ENCODE measurements at places on chromosomes 4 and X.
A peak's percentile ranks its signal among the peaks of the same experiment; 100 is the strongest.

- DNase-seq, result no peak
These were observed 741.8 kb upstream of the INTU start for GRCh38 chr4:126890994-126891393.

GRCh38 chr4:78197947-78198346 is 140.8 kb downstream of the FRAS1 start:
- no peak for DNase-seq

DNA sequence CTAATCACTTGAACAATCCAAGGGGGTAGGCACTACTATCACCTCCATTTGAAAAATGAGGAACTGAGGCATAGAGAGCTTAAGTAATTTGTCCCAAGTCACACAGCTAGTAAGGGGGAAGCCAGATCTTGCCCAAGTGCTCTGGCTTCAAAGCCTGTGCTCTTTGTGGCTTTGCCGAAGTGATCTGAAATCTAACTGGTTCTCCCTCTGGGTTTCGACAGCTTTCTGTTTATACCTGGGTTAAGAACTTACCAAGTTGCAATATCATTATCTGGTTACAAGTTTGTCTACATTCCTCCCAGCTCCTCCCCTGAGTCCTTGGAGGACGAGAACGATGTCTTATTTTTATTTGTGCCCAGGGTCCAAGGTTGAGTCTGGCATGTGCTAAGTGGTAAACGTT is 125.3 kb upstream of the RAI2 start:
- no peak for DNase-seq

GRCh38 chrX:39309018-39309635 is 507.9 kb downstream of the MID1IP1 start:
- DNase-seq, result peak; percentile 5
